ENCODE measurements at places on chromosomes 7 and 10. TPM values are rescaled to one million over a fixed set of nuclear protein-coding genes. Genes with fewer than 3 reads are reported as not detected.

GRCh38 chr10:78366663-78367411 lies 333.2 kb downstream of the RPS24 start:
- no peak for DNase-seq

- no peak for DNase-seq
These were observed 438.0 kb upstream of the MGMT start for GRCh38 chr10:129029051-129029450.

DNA sequence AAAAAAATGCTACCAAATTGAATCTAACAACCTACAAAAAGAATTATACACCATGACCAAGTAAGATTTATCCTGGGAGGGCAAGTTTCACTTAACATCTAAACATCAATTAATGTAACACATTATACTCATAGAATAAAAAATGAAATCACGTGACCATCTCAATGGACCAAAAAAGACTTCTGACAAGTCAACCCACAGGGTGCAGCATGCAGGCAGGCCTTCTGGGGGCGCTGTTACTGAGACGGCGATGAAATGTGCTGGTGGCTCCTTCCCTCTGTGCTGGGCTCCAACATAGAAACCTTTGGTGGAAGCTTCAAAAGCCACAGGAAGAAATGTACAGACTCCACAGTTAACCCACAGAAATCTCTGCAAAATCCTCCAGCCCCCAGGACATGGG lies 103.1 kb downstream of the INHBA start:
- no peak for DNase-seq

DNA sequence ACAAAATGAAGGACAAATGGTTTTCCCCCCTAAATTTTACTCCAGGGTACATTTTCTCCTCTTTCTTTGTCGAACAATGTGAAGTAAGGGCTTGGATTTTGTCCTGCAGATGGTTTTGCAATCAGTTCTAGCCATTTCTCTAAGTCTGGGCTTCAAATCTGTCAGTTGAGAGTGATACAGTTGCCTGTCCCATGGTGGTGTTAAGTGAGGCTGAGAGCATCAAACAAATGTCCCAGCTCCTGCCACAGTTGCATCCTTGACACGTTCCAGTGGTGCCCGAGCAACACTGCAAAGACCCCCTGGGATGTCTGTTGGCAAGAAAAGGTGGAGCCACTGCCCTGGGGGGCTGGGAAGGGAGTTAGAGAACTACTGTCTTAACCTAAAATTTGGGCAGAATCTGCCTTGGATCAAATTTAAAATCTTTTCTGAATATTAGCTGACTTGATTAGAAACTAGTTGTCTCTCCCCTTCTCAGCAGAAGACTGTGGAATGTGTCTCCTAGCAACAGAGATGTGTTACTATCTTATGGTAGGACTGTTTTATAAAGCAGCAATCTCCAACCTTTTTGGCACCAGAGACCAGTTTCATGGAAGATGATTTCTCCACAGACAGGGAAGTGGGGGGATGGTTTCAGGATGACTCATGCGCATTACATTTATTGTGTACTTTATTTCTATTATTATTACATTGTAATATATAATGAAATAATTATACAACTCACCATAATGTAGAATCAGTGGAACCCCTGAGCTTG lies 102.0 kb upstream of the STEAP1B start:
- no peak for DNase-seq

DNA sequence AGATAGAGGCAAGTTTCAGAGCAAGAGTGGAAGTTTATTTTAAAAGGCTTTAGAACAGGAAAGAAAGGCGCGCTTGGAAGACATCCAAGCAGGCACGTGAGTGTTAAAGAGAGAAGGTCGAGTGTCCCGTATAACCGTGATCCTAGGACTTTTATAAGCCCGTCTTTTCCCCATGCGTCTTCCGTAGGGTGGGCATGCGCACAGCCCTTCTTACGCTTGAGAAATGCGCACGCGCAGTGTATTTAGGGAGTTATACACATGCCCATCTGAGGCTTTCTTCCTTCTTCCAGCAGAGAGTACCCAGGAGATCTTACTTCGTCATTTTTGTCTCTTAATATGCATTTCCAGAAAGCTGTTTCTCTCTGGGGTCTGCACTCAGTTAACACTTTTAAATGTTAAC lies 52.4 kb downstream of the CALD1 start:
- DNase-seq = peak; percentile 11

DNA sequence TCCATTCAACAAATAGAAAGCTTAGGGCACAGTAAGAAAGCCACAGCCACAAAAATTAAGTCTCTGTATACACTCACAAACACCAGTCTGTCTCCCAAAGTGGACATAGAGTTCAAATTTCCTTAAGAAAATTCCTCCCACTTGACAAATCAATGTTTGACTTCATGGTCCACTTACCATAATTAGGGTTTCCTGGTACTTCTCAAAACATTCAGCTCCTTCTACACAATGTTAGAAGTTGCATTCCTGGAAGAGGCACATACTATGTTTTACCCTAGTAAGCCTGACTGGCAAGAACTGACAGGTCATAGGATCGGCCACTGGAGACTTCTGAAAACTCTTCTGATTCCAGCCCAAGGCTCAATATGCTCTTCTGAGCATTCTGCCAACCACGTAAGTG lies 70.5 kb downstream of the CPXM2 start:
- DNase-seq = no peak

DNA sequence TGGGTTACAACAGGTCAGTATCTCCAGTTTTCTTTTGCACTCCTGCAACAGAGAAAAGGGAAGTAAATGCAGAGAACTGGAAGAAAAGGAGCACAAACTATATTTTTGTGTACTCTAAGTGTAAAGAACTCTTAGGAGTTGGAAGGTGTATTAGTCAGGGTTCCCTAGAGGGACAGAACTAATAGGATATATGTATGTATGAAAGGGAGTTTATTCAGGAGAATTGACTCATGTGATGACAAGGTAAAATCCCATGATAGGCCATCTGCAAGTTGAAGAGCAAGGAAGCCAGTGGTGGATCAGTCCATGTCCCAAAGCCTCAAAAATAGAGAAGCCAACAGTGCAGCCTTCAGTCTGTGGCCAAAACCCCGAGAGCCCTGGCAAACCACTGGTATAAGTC lies 22.6 kb upstream of the RAB18 start:
- no peak for DNase-seq

DNA sequence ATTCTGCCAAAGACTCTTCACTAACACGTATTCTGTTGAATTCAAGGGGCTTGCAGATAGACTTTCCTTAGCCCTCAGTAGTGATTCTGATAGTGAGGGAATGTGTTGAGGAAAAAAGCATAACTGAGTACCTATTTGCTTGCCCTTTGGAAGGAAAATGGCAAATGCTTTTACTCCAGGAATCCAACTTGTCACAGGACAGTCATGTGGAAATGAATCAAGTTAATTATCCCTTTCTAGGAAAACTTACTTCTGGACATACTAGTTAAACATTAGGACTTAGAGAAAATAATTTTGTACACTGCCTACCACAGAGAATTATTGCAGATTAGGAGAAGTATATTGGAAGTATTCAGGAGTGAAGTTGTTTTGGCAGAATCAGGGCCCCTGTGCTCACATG lies 148.9 kb upstream of the SLC13A1 start:
- DNase-seq = no peak

GRCh38 chr7:69654849-69655707 lies 56.8 kb downstream of the AUTS2 start:
- no peak for DNase-seq

DNA sequence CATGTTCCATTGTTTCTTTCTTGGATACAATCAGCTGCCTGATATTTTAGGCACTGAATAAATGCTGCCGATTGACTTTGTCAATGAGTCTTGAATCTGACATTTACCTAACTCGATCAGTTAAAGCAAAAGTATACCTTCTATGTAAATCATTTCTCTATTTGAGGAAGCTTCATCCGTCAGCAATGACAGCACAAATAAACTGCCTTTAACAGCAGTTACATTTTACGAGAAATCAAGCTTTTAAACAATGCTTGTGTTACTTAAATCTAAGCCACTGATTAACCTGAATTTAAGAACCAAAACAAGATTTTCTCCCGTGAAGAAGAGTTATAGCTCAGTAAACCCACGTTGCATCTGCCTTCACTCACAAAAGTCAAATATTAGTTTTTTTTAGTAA lies 71.3 kb downstream of the CUL1 start:
- DNase-seq = no peak

- no peak for DNase-seq
These were observed 32.6 kb downstream of the LRRTM3 start for GRCh38 chr10:66958466-66958865.

DNA sequence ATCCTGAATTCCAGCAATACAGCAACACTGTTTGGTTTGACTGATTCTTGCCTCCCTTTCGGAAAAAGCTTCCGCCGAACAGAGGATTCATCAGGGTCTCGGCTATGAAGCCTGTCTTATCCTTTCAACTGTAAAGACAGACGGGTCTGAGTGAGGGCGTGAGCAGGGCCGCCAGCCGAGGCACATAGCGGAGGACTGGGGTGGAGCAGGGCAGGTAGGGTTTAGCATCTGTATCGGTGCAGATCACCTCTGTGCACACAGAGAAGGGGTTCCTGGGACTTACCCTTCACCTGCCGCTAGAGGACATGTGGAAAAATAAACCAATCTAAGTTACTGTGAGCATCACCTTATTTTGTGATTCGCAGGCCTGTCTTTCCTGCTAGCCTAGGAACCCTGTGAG lies 656.9 kb upstream of the FOXK1 start:
- DNase-seq = no peak

Gene TEX36
- not detected for total RNA-seq

Data from natural killer cell (primary cell).